ENCODE measurements at places on chromosomes 6 and 20.

DNA sequence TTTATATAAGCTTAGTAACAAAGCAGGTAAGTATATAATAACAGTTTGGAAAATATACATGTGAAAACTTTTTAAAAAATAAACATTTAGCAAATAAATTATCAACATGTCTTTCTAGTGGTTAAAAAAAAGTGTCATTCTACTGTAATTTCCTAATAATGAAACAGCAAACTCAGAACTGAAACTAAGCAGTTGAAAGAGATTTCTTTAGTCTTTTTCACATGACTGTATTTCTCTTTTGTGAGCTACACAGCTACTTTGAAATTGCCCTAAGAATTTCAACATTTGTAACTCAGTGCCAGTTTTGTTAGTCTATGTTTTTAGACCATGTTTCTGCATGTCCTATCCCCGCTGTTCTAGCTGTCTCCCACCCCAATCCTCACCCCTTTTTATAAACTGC lies 28.4 kb upstream of the SDHAF4 start:
- DNase-seq = no peak

- DNase-seq = no peak
These were observed 10.2 kb upstream of the KIF16B start for GRCh38 chr20:16583474-16583873.

DNA sequence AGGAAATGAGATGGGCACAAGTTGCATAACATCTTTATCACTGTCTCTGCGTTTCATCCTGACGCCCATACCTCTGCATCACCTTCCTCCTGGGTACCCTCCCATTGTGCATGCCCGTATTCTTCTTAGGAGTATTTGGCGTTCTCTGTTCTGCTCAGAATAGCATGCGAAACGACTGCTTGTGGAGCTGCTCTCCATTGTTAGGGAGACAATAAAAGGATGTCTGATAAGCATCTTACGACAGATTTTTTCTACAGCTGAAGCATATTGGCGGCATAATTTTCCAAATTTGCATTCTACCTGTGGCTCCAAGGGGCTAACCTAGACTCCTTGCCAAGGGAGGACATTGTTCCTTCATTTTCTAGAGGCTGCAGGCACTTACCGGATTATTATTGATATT lies 118.6 kb downstream of the EDN1 start:
- DNase-seq = no peak

GRCh38 chr6:148186916-148187315 lies 155.7 kb upstream of the SASH1 start:
- no peak for DNase-seq

DNA sequence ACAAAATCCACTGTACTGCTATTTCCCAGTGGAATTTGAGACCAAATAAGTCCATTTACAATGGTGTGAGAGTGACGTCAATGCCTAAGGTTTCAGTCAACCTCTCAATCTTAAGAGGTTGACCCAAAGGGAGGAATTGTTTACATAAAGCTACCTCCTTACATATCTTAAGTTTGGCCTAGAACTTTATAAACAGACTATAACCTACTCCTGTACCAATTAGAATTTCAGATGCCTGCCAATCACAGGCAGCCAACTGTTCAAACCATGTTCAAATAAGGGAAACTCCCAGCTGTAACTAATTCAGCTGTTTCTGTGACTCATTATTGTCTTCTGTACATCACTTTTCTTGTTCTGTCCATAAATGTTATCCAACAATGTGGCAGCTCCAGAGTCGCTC lies 14.5 kb downstream of the LGSN start:
- DNase-seq = peak; percentile 2

- peak; percentile 22 for DNase-seq
These were observed 2.3 kb downstream of the E2F3 start for GRCh38 chr6:20403766-20404640.

- no peak for DNase-seq
These were observed 35.9 kb upstream of the TBC1D22B start for GRCh38 chr6:37221585-37222124.

DNA sequence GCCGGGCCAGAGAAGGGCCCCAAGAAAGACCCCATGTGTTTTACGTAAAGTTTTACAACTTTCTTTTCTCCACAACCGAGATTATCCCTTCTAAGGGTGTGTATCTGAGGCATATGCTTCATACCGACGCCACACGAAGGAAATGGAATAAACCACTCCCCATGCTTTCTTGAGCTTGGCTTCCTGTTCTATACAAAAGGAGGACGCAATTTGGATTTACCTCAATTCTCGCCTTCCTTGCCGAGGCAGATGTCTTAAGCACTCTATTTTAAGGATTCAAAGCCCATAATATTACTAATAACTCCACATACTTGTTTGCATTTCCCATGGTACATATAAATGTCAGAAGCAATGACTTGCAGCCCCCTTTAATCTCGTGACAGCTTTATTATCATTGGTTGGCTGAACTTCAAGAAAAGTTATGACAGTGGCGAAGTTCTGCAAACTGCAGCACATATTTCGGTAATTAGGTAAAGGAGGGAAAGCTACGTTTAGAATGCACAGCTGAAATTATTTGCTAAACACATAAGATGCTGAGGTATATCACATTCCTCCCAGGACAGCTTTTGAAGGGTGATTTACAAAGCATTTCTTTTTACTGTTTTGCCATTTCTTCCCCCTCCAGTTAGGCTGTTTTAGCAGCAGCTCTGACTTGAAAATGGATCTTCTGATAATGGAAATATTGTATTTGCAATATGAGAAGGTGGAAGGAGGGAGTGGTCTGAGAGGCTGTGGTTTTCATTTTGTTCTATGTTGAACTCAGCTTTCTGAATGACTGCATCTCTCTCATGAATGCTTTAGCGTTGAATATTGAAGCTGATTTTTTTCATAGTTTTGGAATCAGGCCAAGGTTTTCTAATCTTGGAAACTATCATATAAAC lies 330.5 kb downstream of the EPHA7 start:
- no peak for DNase-seq

GRCh38 chr20:56358070-56358469 lies 704 bp upstream of the FAM210B start:
- no peak for DNase-seq

GRCh38 chr6:106411056-106411455 lies 50.5 kb downstream of the CRYBG1 start:
- DNase-seq = no peak

- peak; percentile 28 for DNase-seq
These were observed 8.7 kb downstream of the SNX21 start for GRCh38 chr20:45842169-45842812.

GRCh38 chr20:58194175-58194791 lies 34.2 kb downstream of the ANKRD60 start:
- no peak for DNase-seq

DNA sequence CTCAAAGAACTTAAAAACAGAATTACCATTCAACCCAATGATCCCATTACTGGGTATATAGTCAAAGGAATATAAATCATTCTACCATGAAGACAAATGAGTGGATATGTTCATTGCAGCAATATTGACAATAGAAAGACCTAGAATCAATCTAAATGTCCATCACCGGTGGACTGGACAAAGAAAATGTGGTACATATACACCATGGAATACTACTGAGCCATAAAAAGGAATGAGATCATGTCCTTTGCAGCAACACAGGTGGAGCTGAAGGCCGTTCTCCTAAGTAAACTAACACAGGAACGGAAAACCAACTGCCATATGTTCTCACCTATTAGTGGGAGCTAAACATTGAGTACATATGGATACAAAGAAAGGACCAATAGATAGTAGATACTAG lies 576.7 kb upstream of the CITED2 start:
- DNase-seq = no peak

DNA sequence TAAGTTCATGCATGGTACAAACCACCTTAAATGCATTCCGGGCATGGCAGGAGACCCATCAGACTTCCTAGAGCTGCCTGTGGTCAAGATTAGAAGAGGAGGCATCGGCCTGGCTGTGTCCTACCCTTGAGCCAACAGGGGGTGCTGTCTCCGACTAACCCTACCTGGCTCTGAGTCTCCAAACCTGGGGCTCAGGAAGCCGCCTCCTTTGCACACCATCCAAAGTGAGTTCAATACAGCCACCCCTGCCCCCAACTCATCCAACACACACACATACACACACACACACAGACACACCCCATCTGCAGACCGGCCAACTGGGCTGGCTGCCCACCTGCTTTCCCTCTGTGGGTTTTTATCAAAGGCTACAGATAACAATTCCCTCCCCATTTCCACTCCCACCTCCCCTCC lies 77.0 kb downstream of the JPH2 start:
- DNase-seq = no peak

- DNase-seq = no peak
These were observed 12.4 kb downstream of the DAAM2 start for GRCh38 chr6:39804466-39805065.

DNA sequence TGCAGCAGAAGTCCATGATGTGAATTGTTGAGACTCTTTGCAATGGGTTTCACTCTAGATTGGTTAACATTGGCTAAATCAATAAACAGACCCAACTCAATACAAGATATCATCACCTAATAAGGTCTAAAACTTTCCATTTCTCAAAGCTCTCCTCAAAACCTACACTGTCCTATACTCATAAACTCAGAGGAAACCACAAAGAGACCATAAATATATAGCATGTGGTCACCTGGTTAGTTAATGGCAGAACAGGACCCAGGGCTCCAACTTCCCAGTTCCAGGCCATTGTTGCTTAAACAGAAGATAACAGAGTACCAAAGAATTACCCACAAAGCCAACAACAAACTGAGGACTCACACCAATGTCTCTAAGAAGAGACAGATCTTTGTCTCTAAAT lies 12.0 kb downstream of the RTN4IP1 start:
- DNase-seq = no peak

- DNase-seq = no peak
These were observed 383.3 kb upstream of the CITED2 start for GRCh38 chr6:139757784-139758183.

DNA sequence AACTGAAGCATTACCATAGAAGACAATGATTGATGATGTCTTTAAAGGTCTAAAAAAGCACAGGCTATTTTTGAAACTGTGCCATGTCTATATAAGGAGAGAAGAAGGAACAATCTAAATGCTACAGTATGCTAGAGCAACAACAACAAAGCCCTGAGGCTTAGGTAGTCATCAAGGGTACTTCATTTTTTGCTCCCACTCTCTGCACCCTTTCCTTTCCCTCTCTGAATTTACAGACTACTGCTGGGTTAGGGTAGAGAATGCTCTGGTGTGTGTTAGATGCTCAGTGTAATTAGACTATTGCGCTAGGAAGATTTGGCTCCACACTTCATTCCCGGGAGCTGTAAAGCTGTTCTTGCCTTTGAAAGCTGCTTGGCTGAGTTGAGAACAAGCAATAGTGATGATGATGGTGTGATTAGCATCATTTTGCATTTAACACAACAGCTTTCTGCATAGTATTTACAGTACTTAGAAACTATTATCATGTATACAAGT lies 1262.5 kb upstream of the CITED2 start:
- no peak for DNase-seq

- DNase-seq = no peak
These were observed 29.4 kb upstream of the CCR6 start for GRCh38 chr6:167093406-167093921.

DNA sequence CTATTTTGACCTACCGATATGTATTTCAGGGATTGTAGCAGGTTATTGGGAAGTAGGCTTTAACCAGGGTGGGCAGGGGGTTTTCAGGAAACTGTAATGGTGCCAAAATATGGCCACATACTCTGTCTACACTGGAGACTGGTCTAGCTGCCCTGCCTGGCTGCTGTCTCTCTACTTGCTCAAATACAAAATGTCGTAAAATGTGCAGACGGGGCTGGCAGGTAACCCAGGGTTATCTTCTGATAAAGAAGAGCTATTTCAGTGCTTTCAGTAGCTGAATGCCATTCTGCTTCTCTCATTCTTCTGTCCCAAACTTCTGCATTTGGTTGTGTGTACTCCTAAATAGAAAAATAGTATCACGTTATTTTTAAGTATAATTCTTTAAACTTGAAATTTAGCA lies 616.2 kb downstream of the EPM2A start:
- DNase-seq = no peak

DNA sequence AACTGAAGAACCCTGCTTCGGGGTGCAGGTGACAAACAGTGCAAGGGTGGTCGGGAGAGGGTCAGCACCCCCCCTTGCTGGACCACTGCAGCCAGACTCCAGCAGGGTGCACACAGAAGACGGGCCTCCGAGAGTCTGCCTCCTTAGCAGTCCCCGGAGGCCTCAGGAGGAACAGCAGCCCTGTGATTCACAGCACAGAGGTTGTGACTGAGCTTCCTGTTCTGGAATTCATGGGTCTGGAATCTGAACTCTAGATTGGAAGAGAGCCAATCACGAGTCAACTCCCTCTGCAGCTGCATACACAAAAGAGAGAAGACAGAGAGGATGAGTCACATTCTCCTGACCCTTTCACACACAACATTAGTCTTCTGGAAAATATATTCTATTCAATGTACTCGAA lies 249.0 kb upstream of the OPRM1 start:
- DNase-seq = peak; percentile 84

DNA sequence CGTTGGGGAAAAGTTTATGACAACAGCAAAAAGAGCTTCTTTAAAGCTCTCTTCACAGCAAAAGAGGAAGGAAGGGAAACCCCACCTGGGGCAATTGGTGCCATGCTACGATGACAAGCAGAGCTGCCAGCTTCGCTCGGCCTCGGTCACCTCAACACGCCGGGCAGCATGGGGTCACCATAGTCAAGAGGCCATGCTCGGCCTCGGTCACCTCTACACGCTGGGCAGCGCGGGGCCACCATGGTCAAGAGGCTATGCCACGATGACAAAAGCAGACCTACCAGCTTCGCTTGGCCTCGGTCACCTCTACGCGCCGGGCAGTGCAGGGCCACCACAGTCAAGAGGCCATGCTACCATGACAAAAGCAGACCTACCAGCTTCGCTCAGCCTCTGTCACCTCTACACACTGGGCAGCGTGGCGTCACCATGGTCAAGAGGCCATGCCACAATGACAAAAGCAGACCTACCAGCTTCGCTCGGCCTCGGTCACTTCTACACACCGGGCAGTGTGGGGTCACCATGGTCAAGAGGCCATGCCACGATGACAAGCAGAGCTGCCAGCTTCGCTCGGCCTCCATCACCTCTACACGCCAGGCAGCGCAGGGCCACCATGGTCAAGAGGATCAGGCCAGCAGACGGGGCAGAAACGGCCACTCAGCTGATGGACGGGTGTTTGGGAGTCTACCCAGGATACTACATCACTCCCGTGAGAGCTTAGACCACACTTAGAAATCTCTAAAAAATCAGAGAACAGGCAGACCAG lies 12.1 kb downstream of the APMAP start:
- no peak for DNase-seq

- no peak for DNase-seq
These were observed 228.8 kb upstream of the THEMIS start for GRCh38 chr6:128129679-128130078.

- peak; percentile 43 for DNase-seq
These were observed 38.2 kb downstream of the CAP2 start for GRCh38 chr6:17431581-17431980.

DNA sequence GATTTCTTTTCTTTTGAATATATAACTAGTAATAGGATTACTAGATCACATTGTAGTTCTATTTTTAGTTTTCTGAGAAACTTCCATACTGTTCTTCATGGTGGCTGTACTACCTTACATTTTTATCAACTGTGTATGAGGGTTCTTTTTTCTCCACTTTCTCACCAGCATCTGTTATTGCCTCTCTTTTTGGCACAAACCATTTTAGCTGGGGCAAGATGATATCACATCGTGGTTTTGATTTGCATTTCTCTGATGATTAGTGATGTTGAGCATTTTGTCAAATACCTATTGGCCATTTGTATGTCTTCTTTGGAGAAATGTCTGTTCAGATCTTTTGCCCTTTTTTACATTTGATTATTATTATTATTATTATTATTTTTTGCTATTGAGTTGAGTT lies 86.1 kb upstream of the TCF21 start:
- DNase-seq = no peak

- no peak for DNase-seq
These were observed 288.8 kb downstream of the CDC5L start for GRCh38 chr6:44676246-44676790.

- DNase-seq = no peak
These were observed 84.9 kb upstream of the MLN start for GRCh38 chr6:33888664-33889200.
